ENCODE measurements at places on chromosomes 7 and 10. TPM values are rescaled to one million over a fixed set of nuclear protein-coding genes. Genes with fewer than 3 reads are reported as not detected.
A peak's percentile ranks its signal among the peaks of the same experiment; 100 is the strongest.

DNA sequence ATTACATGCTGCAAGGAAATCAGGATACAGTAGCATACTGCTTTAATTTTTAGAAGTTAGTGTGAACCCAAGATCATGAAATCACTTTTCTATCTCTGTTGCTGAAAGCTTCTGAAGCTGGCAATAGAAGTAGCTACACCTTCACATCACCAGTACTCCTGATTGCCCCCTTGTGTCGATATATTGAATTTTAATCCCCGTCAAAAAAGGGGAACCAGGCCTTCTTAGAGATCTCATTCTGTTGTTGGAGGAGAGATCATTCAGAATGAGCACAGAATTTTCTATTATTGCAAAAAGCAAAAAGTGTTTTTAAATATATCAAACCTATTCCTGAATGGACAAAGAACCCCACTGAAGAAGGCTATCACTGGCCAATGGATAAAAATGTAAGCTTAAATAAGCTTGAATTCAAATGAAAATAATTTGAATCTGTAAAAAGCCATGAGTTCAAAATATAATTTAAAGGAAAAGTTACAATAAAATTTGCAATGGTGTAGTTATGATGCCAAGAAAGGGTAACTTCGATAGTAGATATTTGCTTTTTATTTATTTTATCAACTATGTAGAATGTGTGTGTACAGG, 39.7 kb upstream of the TEX47 start:
- peak; percentile 27 for DNase-seq

DNA sequence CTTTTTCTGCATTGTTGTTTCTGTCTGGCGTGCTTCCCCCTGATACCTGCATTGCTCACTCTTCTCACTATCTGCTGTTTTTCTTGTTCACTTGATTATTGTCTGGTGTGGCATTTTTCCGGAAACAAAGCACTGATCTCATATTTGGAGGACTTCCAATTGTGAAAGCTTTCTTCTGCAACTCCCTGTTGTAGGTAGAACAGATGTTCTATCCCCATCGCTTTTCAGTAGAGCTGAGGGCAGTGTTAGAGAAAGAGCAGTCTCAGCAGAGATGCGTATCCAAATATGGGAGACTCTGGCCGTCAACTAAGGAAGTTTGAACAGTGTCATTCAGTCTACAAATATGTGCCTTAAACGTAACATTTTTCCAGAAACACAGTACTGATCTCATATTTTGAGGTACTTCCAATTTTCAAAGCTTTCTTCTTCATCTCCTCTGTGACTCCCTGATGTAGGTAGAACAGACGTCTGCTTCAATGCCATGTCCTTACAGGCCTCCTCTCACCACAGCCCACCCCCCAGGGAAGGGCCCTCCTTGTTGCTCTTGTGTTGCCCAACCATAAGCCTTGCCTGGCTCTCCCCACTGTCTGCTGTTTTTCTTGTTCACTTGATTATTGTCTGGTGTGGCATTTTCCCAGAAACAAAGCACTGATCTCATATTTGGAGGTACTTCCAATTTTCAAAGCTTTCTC, 27.1 kb upstream of the GJD4 start:
- no peak for DNase-seq

GRCh38 chr7:121049028-121049791, 60.7 kb downstream of the CPED1 start:
- no peak for DNase-seq

GRCh38 chr7:75039166-75039565, 34.4 kb downstream of the RCC1L start:
- DNase-seq, result no peak

DNA sequence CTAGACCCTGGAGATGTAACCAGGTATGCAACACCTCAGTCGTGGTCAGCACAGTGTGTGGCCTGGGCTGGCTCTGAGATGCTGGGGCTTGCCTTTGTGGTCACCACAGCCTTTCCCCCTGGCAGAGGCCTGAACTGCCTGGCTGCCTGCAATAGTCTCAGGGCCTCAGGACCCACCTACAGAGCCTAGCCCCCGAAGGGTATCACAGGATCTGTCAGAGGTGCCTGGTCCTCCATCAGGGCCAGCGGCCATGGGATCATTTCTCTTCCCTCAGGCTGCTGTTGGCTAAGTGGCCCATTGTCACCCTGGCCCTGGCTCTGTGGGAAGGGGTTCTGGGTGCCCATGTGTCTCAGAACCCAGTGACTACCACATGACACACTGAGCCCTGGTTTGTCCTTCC, 141.6 kb downstream of the CYP26A1 start:
- no peak for DNase-seq

DNA sequence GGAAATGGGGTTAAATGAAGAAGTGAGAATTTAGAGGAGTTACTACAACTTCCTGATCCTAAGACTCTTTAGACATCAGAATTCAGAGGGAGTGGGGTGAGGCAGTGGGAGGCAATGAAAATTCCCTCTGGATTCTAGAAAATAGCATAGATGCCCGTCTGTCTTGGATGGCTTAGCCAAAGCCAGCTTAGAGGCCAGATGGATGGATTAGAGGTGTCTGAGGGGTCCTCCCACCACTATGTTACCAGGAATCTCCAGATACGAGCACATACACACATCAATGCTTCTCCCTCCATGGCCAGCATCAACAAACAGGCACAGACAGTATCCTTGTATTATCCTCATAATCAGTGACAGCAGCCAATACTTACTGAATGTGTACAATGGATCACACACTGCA, 418.1 kb downstream of the PLXNA4 start:
- no peak for DNase-seq

- no peak for DNase-seq
Measured at GRCh38 chr10:48237259-48238250, 36.9 kb downstream of the FRMPD2 start.

DNA sequence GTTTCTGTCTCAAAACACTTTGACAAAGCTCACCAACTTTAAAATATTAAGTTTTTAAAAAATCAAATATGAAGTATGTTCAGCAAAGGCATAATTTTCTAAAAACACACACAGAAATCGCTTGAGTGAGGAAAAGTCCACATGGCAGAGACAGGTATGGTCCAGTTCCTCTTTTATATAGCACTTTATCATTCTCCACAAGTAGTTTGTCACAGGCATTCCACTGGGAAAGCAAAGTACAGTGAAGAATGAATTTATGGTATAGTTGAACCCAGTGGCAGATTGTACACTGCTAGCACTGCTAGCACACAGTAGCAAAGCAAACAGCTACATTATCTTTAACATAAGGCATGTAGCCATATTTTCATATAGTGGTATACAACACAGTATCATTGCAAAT, 102.3 kb downstream of the HECTD2 start:
- no peak for DNase-seq

DNA sequence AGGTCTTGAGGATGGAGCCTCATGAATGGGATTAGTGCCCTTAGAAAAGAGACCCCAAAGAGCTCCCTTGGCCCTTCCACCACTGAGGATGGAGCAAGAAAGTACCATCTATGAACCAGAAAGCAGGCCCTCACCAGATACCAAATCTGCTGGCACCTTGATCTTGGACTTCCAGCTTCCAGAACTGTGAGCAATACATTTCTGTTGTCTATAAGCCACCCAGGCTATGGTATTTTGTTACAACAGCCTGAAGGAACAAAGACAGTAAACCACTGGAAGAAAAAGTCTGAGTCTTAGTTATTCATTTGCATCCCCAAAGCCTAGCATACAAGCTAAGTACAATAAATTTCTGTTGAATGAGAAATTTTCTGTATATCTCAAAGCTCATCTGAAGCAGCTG, 37.9 kb upstream of the TNS3 start:
- no peak for DNase-seq

- DNase-seq, result no peak
Measured at GRCh38 chr7:34245246-34245645, 339.9 kb downstream of the BMPER start.

DNA sequence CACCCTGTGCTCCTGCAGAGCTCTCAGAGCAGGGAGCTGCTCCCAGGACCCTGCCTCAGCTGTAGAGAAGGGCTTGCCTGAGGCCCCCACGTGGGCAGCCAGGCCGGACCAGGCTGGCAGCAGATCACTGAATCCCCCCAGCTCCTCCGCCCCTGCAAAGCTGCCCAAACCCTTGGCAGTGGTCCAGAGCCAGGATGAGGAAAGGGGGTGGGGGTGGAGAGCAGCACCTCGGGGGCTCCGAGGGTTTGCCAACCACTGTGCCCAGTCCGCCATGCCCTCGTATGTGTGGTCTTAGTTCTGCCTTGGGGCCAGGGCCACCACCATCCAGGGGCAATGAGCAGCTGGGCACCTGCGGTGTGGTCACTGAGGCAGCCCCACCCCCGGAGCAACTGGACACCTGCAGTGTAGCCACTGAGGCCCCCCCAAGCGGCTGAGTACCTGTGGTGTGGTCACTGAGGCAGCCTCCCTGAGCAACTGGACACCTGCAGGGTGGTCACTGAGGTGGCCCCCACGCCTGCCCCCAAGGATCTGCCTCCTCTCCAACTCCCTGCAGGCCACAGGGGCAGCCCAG, 90.8 kb downstream of the TCERG1L start:
- DNase-seq, result no peak

GRCh38 chr7:159004411-159004810, 140.3 kb downstream of the VIPR2 start:
- DNase-seq, result no peak

DNA sequence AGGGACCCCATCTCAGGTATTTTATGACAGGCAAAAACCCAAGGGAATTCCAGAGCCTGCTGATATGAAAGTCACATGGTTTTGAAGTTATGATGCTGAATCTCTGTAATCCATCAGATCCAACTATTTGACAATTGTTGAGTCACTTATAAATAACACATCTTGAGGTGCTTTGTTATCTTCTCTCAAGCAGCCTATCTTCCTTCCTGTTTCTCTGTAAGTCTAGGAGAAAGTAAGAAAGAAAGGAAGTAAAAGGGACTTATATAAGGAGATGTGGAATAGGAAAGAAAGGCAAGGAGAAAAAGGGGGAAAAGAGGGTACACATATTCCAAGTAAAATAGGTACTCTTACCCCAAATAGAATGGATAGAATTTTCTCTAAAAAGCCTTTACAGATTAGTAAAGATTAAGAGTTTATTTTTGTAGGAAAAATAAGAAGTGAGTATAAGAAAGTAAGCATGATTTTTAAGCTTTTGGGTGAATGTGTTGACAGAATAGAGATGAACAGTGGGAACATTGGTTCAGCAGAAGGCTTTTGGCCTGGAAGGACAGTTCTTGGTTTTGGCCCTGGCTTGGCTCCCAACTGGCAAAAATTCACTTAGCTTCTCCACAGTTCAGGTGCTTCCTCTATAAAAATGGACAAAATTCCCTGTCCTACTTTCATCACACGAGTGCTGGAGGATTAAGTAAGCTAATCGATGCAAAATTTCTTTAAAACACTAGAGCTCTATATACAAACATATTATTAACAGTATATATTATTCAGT, 39.6 kb upstream of the ANK3 start:
- DNase-seq, result no peak

- DNase-seq, result no peak
Measured at GRCh38 chr7:64638822-64639221, 27.1 kb upstream of the ZNF107 start.

DNA sequence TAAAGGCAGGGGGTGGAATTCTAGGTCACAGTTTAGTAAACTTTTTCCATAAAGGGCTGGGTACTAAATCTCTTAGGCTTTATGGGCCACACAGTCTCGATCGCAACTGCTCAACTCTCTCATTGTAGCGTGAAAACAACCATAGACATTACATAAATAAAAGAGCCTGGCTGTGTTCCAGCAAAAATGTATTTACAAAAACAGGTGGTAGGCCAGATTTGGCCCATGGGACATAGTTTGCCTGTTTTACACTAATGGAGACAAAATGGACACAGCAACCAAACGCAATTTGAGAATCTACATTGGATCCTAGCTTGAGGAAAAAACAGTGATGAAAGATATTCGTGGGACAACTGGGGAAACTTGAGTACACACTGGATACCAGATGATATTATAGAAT, 23.2 kb upstream of the MALSU1 start:
- no peak for DNase-seq

GRCh38 chr10:86077871-86078638, 288.5 kb downstream of the GRID1 start:
- DNase-seq, result no peak

- DNase-seq, result no peak
Measured at GRCh38 chr10:71039551-71039950, 151.2 kb upstream of the PCBD1 start.

DNA sequence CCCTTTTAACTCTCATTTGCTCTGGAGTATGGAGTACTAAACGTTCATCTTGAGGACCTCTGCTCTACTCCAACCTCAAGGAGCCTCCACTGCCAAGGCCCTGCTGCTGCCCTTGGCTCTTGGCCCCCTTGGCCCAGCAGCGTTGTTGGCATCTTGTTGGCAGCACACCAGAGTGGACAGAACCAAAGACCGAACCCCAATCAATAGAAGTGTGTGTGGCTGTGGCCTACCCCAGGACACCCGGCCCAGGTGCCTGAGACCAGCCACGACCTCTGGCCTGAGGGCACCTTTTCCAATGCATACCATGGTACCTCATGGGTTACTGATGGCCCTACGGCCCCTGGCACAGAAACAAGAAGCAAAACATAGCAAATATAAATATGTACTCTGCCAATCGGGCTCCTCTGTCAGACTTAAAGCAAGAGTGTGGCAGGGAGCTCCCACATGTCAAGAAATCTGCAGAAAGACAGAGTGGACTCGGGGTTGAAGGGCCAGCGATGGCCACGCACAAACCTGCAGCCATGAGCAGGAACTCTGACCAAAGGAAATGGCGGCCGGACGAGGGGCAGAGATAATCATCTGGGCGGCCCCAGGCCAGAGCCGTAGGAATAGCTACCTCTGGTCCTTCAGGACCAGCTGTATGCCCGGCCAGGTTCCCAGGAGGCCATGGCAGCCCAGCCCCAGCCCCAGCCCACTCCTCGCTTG, 2.9 kb downstream of the NPC1L1 start:
- DNase-seq, result no peak

The LBX1 gene
- not detected for polyA plus RNA-seq

The RTKN2 gene
- polyA plus RNA-seq, result 1.2 TPM

The SORCS1 gene
- polyA plus RNA-seq, result not detected

The CH25H gene
- polyA plus RNA-seq, result not detected

The HTR7 gene
- 0.09 TPM for polyA plus RNA-seq

The CDC14C gene
- not detected for polyA plus RNA-seq

The PPP2R2D gene
- polyA plus RNA-seq, result 32.7 TPM

The ZNF365 gene
- polyA plus RNA-seq, result not detected

The NPY4R2 gene
- polyA plus RNA-seq, result not detected

The CPA2 gene
- 0.04 TPM for polyA plus RNA-seq
